ENCODE measurements at places on chromosomes 16 and 17.

- DNase-seq = no peak
Observed at GRCh38 chr16:49932946-49933345, 77.0 kb upstream of the ZNF423 start.

- no peak for DNase-seq
Observed at GRCh38 chr16:73191660-73192046, 143.7 kb upstream of the ZFHX3 start.

DNA sequence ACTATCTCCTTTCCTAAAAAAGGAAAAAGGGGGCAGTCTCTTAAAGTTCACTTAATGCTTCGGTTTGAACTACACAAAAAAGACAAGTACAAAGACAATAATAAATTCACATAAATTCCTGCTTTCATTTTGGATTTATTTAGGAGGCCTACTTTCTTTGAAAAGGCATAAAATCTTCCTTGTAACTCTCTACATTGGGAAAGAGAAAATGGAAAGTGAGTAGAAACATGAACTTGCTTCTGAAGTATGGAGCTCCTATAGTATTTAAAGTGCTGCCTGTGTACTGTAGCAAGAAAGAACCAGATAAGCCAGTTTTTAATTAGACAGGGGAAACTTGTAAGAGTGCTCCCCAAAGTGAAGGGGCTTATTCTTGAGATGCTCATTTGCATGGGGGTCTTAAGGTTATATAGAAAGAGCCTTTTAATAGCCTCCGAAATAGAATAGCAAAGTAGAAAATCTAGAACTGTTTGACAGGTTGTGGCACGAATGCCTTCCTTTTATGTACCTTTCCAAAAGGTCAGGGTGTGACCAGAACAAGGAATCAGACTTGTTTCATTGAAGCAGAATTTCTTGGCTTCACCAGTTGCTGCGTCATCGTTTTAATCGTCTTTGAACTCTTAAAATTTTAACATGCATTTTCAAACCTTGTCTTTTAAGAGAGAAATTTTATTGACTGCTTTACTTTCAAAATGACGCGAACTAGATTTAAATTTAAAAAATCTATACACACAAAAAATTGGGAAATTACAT is 12.9 kb downstream of the GAN start:
- no peak for DNase-seq

GRCh38 chr17:40402668-40403067 is 15.0 kb downstream of the TOP2A start:
- DNase-seq = no peak

- no peak for DNase-seq
Observed at GRCh38 chr17:68675723-68676122, 74.6 kb upstream of the FAM20A start.

DNA sequence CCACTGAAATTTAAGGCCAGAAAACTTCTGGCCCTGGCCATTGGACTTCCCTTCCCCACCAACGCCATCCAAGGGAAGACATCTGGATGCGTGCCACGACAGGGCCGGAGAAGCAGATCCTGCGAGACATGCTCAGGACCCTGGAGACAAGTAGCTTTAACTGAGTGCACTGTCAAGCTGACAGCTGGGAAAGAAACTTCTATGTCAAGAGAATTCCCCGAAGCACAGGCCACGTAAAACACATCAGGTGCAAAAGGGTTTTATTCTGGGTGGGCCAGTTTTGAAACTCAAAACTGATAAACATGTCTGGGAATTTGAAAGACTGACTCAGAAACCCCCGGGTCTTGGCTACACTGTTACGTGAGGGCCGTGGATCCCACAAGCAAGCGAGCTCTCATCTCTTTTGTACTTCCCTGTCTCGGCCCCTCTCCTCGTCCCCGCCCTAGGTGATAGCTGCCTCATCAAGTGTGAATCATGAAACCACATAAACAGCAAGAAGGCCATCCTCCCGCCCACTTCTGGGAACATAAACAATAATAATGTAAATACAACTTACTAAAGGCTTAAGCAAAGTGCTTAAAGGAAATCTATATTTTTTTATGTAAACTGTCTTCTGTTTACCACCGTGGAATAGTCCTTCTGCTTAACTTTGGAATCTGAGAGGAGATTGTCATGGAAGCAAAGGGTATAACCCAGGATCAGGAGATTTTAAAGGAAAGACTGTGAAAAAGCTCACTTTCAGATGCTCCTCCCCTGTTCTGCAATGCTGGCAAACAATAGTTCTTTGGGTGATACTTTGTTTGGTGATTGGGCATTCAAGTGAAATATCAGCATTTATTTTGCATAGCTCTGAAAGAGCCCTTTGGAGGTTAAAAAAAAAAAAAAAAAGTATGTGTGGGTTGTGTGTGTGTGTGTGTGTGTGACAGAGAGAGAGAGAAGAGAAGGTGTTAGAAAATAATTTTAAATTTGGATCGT is 406.0 kb upstream of the MAF start:
- no peak for DNase-seq

GRCh38 chr16:25841761-25842160 is 150.0 kb downstream of the HS3ST4 start:
- no peak for DNase-seq

DNA sequence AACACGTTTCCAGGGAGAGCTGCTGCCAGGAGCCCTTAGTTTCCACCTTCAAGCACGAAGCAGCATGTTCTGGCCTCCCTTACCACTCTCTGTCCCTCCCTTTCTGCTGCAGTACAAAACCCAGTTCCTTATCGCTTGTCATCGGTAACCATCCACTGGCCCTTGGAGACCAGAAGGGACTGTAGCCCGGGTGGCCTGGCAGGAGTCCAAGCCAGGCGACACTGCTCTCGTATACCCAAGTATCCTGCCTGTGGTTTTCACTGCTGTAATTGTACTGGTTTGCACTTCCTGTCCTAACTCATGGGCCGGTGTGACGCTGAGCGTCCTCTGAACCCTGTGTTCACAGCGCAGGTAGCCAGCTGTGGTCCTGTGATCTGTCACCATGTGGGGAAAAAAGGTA is 81.1 kb downstream of the MAF start:
- no peak for DNase-seq

GRCh38 chr17:31629696-31630470 is 229.2 kb downstream of the COPRS start:
- no peak for DNase-seq

GRCh38 chr17:17551361-17551760 is 40.1 kb downstream of the PEMT start:
- no peak for DNase-seq

DNA sequence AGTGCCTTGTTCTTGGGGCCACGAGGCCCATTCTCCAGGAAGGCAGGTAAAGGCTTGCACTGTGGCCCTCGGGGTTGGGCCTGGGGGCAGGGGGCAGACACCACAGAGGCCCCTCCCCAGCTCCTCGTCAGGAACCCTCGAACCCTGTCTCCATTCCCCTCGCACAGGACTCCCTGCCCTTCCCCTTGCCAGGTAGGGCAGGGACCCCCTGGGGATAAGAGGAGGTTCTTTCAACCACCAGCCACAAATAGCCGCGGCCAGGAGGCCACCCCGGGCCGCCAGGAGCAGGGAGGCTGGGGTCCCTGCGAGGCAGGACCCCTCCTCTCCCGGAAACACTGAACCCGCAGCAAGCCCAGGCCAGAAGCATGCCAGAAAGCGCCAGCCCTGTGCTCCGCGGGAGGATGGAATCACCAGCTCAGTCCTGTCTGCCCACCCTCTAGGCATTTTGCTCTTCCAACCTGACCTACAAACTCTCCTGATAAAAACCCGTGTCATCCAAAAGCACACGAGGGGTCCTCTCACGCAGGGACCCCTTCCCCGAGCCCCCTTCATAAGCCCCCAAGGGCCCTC is 45.6 kb downstream of the SLC47A1 start:
- DNase-seq = no peak

- no peak for DNase-seq
Observed at GRCh38 chr16:83973581-83974385, 5.7 kb downstream of the NECAB2 start.

- no peak for DNase-seq
Observed at GRCh38 chr16:69093974-69094373, 11.5 kb upstream of the HAS3 start.

GRCh38 chr17:50060951-50061712 is 5.2 kb downstream of the ITGA3 start:
- no peak for DNase-seq

DNA sequence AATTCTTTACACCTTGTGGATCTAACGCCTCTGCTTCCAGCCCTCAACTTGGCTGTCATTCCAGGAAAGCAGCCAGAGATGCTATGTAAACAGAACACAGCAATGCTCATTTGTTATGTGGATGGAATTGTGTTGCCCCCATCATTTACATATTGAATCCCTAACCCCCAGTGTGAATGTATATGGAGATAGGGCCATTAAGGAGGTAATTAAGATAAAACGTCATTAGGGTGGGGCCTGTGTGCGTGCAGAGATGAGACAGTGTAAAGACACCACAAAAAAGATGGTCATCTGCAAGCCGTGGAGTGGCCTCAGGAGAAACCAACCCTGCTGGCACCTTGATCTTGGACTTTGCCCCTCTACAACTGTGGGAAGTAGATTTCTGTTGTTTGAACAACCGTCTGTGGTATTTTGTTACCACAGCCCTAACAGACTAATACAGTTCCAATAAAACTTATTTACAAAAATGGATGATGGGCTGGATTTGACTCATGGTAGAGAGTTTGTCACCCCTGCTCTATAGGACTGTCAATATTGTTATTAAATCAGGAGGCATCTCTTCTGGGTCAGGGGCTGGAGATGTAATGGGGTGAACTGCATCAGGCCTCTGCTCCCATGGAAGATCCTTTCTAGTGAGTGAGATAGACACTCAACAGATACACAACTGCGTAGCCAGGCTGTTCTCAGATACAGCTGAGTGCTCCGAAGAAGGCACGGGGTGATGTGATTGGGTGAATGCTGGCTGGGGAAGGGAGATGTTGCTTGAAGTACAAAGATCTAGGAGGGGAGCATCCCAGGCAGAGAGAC is 339.0 kb downstream of the SNX29 start:
- no peak for DNase-seq

- peak; percentile 40 for DNase-seq
Observed at GRCh38 chr16:85396879-85397871, 215.9 kb upstream of the GSE1 start.

DNA sequence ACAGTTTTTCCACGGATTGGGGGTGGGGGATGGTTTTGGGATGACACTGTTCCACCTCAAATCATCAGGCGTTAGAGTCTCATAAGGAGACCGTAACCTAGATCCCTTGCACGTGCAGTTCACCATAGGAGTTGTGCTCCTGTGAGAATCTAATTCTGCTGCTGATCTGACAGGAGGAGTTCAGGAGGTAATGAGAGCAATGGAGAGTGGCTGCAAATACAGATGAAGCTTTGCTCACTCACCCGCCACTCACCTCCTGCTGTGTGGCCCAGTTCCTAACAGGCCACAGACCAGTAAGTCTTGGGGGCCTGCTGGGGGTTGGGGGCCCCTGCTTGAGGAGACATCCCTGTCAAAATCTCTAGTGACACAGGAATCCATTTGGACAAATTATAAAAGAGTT is 29.8 kb downstream of the SLC39A11 start:
- DNase-seq = no peak

- DNase-seq = peak; percentile 12
Observed at GRCh38 chr17:68600067-68600930, 868 bp downstream of the FAM20A start.

DNA sequence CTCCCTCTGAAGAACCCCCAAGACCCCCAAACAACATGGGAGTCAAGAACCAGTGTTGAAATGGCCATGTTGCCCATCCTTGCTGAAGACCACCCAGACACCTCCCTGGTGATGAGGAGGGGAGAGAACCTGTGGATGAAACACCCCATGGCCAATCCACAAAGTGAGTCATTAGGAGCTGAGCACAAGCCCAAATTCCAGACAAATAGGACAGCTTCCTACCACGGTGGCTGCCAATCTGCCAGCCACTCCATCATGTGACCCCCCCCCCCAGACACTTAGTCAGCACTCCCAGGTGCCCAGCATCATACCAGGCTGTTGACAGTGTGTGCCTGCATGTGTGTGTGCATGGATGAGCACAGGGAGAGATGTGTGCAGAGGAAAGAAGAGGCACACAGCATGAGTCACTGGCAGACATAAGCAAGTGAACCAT is 26.4 kb upstream of the RPL38 start:
- DNase-seq = no peak

DNA sequence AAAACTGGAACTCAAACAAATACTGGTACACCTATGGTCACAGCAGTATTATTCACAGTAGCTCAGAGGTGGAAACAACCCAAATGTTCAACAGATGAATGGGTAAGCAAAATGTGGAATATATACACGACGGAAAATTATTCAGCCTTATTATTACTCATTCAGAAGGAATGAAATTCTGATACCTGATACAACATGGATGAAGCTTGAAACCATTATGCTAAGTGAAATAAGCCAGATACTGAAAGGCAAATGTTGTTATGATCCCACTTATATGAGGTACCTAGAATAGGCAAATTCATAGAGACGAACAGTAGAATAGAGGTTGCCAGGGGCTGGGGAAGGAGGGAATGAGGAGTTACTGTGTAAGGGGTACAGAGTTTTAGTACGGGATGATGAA is 27.1 kb upstream of the MYLK3 start:
- no peak for DNase-seq

- DNase-seq = no peak
Observed at GRCh38 chr17:40321524-40321929, 12.5 kb downstream of the RARA start.

- peak; percentile 63 for DNase-seq
Observed at GRCh38 chr17:78748048-78748729, 33.9 kb downstream of the CYTH1 start.

GRCh38 chr17:13001991-13002615 is 15.7 kb downstream of the ELAC2 start:
- DNase-seq = no peak

DNA sequence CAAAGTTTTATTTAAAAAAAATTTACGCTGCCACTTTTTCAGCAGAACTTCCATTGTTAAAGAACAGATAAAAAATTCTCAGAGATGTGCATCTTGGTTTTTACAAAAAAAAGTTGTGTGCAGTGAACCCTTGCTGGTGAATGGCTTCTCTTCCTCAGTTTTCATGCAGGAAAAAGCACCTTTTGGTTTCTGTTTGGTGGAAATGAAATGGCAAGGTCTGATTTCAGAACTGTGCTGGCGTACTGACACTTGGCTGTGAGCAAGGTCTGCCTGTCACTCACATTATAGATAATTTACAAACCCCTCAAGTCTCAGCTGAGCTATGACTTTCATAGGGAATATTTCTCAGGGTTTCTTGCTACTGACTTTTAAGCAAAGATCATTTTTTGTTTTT is 5.7 kb upstream of the SALL1 start:
- DNase-seq = no peak

DNA sequence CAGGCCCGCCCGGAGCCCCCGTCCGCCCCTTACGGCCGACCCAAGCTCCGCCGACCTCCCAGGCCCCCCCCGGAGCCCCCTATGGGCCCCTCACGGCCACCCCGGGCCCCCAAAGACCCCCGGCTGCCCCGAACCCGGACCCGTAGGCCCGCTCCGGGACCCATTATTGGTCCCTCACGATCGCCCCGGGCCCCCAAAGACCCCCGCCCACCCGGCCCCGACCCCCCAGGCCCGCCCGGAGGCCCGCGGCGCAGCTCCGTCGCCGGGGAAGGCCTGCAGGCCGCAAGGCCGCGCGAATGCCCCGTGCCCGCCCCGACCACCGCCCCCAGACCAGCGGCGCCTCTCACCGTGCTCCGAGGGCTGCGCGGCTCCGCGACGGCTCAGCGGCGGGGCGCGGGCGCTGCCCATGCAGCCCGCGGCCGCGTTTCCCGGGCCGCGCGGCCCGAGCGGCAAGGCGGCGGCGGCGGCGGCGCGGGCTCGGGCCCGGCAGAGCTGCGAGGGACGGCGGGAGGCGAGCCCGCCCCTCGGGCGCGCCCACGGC is 393 bp downstream of the ANKRD11 start:
- DNase-seq = no peak

- DNase-seq = no peak
Observed at GRCh38 chr17:58381124-58382035, 29.4 kb upstream of the SUPT4H1 start.

Measured in GM06990 (cell line).